ENCODE measurements at places on chromosomes 3 and 15.

- no peak for DNase-seq
These were observed 11.2 kb downstream of the C3orf62 start for GRCh38 chr3:49265661-49266386.

DNA sequence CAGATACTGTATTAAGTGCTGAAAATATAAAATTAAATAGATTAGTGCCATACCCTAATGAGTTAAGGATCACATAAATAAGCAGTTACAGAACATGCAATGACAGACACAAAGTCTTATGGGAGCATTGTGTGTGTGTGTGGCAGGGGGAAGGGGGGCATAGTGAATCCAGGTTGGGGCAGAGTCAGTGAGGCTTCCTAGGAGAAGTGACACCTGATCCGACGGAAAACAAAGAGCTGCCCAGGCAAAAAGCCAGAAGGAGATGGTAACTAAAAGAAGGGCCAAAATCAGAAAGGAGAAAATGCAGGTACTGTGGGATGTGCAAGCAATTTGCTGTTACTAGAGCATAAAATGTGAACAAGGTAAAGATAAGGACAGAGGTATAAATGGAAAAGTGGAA is 80.1 kb upstream of the CHRM5 start:
- DNase-seq, result no peak

GRCh38 chr3:181888234-181888633 is 176.5 kb downstream of the SOX2 start:
- no peak for DNase-seq

GRCh38 chr3:13598926-13599886 is 50.3 kb downstream of the FBLN2 start:
- DNase-seq, result no peak

DNA sequence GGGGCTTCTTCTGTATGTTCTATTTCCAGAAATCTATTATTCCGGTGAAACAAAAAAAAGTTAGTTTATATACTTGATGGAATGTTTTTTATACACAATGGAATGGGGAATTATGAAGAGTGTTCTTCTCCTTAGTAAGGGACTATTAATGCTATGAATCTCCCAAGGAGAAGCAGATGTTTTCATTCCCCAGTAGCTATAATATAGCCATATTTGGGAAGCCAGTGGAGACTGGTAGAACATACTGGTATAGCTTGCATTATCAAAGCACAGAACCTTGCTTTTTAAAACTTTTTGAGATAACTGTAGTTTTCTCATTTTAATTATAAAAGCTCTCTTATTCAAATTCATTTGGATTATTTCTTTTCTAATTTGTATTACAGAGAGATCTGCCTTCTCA is 38.3 kb downstream of the ADGRG7 start:
- no peak for DNase-seq

- no peak for DNase-seq
These were observed 90.2 kb downstream of the OSBPL10 start for GRCh38 chr3:31890742-31891469.

DNA sequence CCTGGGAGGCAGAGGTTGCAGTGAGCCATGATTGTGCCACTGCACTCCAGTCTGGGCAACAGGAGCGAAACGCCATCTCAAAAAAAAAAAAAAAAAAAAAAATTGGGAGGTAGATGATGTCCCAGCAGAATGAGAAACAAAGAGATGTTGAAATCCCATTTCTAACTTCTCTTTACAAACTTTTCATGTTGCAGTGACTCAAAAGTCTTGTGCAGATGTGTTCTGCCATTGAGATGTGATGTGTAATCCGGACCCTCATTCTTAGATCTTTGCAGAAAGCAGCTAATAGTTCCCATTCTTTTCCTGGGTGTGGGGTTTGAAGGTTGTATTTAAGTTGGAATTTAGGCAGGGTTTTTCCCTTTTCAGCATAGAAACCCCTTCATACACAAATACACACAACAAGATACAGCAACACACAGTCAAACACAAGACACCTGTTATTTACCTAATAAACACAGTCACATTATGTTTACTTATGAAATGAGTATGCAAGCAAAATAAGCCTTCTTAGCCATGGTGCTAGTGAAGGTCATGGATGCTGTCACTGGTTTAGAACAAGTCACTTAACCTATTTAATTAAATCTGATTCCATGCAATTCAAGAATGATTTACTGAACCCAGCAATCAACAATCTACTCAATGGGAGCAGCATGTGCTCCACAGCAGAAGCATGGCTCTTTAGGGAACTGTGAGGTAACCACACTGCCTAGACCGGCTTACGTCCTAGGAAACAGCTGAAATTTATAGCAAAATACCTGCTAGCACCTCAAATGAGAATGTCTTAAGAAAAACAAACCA is 14.9 kb downstream of the SIAH2 start:
- no peak for DNase-seq

GRCh38 chr3:109702976-109703375 is 365.6 kb upstream of the DPPA4 start:
- no peak for DNase-seq

- no peak for DNase-seq
These were observed 116.7 kb downstream of the XXYLT1 start for GRCh38 chr3:195154111-195154791.

DNA sequence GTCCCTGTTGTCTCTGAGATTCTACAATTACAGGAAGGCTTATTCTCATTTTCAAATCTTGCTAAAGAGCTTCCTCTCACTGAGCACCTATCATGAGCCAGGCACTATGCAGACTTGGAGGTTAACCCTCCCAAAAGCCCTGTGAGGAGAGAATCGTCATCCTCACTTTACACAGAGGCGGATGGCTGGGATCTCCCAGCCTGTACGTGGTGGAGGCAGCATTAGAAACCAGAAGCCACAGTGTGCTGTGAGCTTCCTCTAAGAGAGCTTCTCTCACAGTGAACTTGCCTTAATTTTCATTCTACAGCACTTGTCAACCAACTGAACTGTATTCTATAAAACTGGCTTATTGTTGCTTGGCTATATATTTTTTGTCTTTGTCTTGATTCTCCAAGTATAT is 6.1 kb upstream of the DGKG start:
- DNase-seq, result no peak

All from stimulated activated CD4-positive, alpha-beta T cell treated with anti-CD3 and anti-CD28 coated beads, Interleukin-4, amount 100 ng/mL, for 4 hours (primary cell).